ENCODE measurements at places on chromosomes 2 and 18. TPM values are rescaled to one million over a fixed set of nuclear protein-coding genes. Genes with fewer than 3 reads are reported as not detected.
A peak's percentile ranks its signal among the peaks of the same experiment; 100 is the strongest.

DNA sequence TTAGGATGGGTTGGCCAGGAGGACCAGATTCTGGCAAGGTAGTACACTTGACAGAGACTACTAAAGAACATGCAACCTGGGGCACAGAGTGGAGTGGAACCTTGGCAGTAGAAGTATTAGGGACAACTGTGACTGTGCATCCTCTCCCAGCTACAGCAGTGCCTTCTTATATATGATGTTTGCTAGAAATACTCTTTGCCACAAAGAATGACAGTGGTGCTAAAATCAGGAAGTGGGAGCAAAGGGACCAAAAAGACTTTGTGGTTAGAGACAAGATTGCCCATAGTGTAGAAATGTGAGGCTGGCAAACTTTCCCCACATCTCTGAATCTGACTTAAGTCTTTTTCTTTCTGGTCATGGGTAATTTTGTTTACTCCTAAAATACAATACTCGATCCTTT lies 9.4 kb upstream of the SLC38A11 start:
- no peak overlapping the region for H3K27ac ChIP-seq
- DNase-seq = no peak
- no peaks in the 10 kb centered on the region for H3K36me3 ChIP-seq
- no peaks in the 10 kb centered on the region for H3K4me1 ChIP-seq
- H3K27me3 ChIP-seq = no peaks in the 10 kb centered on the region

DNA sequence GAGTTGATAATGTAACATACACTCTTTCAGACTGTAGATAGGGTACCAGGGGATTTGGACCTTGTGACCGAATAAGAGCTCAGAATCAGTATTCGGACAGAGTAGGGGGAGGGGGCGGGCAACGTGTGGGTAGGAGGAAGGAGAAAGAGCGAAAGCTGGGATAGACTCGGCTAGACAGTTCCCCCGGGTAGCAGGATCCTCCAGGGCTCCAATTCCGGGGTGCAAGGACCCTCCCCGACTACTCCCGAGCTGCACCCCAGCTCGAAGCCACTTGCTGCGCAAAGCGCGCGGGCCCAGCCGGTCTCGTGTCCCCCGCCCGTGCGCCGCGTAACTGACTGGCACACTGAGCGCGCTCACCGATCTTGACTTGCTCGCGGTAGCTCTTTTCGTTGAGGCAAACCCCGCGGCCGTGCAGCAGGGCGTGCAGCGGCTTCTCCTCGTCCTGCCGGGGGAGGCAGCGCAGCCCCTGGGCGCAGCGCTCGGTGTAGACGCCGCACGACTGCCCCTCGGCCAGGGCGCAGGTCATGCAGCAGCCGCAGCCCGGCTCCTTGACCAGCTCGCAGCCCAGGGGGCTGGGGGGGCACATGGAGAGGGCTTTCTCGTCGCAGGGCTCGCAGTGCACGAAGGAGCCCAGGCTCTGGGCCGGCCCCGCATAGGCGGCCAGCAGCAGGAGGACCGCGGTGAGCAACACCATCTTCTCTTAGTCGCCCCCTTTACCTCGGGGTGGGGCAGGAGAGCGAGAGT lies 1.1 kb downstream of the IGFBP5 start:
- peak; percentile 51 for DNase-seq
- peak overlapping the region; percentile 40 for H3K4me3 ChIP-seq
- peaks cover 57% of the 10 kb centered on the region for H3K27me3 ChIP-seq
- H3K36me3 ChIP-seq = no peaks in the 10 kb centered on the region
- H3K4me1 ChIP-seq = peaks cover 25% of the 10 kb centered on the region

- H3K4me1 ChIP-seq = peaks cover 3% of the 10 kb centered on the region
- DNase-seq = no peak
- no peaks in the 10 kb centered on the region for H3K27me3 ChIP-seq
- peak overlapping the region; percentile 13 for H3K27ac ChIP-seq
- H3K36me3 ChIP-seq = peaks cover 32% of the 10 kb centered on the region
Observed at GRCh38 chr2:151277067-151277466, 12.4 kb downstream of the NMI start.

- no peak overlapping the region for H3K4me3 ChIP-seq
- H3K36me3 ChIP-seq = peaks cover 9% of the 10 kb centered on the region
- H3K4me1 ChIP-seq = peaks cover 9% of the 10 kb centered on the region
- H3K27ac ChIP-seq = no peak overlapping the region
Observed at GRCh38 chr2:43302961-43303494, 76.6 kb upstream of the ZFP36L2 start.

- no peaks in the 10 kb centered on the region for H3K36me3 ChIP-seq
- H3K4me3 ChIP-seq = no peak overlapping the region
- H3K4me1 ChIP-seq = no peaks in the 10 kb centered on the region
- peak; percentile 22 for DNase-seq
- no peak overlapping the region for H3K27ac ChIP-seq
Observed at GRCh38 chr2:102703748-102704147, 58.1 kb upstream of the TMEM182 start.

DNA sequence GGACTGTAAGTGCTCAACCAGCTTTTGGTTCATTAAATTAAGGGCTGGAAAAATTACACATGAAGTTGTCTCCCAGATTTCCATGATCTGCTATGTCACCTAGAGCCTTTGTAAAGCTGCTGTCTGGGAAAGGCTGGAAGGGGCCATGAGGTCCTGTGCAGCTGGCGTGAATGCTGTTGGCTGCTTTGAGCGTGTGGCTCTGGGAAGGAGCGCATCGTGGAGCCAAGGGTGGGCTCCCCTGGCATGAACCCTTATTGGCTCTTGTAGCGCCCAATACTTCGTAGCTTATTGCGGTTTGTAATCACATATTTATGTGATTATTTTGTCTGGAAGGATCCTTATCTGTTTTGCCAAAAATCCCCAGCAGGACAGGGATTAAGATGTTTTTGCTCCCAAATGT lies 70.5 kb upstream of the LMAN1 start:
- H3K27ac ChIP-seq = no peak overlapping the region
- H3K36me3 ChIP-seq = no peaks in the 10 kb centered on the region
- peaks cover 3% of the 10 kb centered on the region for H3K27me3 ChIP-seq
- H3K4me3 ChIP-seq = no peak overlapping the region

GRCh38 chr2:241432824-241433448 lies 75.4 kb downstream of the STK25 start:
- H3K27ac ChIP-seq = no peak overlapping the region
- no peaks in the 10 kb centered on the region for H3K27me3 ChIP-seq
- H3K36me3 ChIP-seq = peaks cover 28% of the 10 kb centered on the region
- no peak for DNase-seq

GRCh38 chr2:115160531-115161080 lies 718.2 kb downstream of the DPP10 start:
- H3K4me3 ChIP-seq = no peak overlapping the region
- H3K27ac ChIP-seq = no peak overlapping the region
- peaks cover 4% of the 10 kb centered on the region for H3K36me3 ChIP-seq
- peaks cover 4% of the 10 kb centered on the region for H3K4me1 ChIP-seq

DNA sequence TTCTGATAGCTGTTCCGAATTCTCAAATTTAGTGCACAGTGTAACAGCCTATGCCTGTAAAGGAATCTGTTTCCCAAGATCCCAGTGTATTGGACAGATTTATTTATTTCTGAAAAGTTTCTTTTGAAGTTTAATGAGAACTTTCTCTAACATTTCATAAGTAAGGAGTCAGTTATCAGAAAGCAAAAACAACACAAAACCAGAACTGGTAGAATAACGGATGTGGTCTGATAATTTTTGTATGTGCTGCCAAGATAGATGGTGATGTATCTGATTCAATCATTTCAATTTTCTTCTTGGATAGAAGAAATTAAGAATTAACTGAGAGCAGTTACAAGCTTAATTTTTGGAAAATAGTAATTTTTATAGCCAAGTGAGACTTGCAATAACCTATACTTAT lies 374.3 kb downstream of the SOCS6 start:
- no peak overlapping the region for H3K4me3 ChIP-seq
- peaks cover 34% of the 10 kb centered on the region for H3K4me1 ChIP-seq
- no peaks in the 10 kb centered on the region for H3K36me3 ChIP-seq
- DNase-seq = no peak
- H3K27ac ChIP-seq = no peak overlapping the region

- no peak for DNase-seq
- H3K4me3 ChIP-seq = no peak overlapping the region
- H3K27ac ChIP-seq = no peak overlapping the region
- H3K4me1 ChIP-seq = no peaks in the 10 kb centered on the region
- peaks cover 7% of the 10 kb centered on the region for H3K27me3 ChIP-seq
Observed at GRCh38 chr18:492451-492850, 8.1 kb downstream of the COLEC12 start.

- H3K4me3 ChIP-seq = no peak overlapping the region
- H3K36me3 ChIP-seq = peaks cover 58% of the 10 kb centered on the region
- peaks cover 89% of the 10 kb centered on the region for H3K4me1 ChIP-seq
- no peak for DNase-seq
- H3K27ac ChIP-seq = no peak overlapping the region
Observed at GRCh38 chr2:173952267-173953046, 12.7 kb downstream of the SP3 start.

GRCh38 chr2:161570424-161571050 lies 53.7 kb upstream of the SLC4A10 start:
- H3K27ac ChIP-seq = no peak overlapping the region
- H3K36me3 ChIP-seq = no peaks in the 10 kb centered on the region
- no peak for DNase-seq
- no peak overlapping the region for H3K4me3 ChIP-seq

GRCh38 chr18:7950380-7951136 lies 383.4 kb downstream of the PTPRM start:
- DNase-seq = peak; percentile 40
- no peaks in the 10 kb centered on the region for H3K36me3 ChIP-seq
- peak overlapping the region; percentile 42 for H3K27ac ChIP-seq
- H3K4me1 ChIP-seq = peaks cover 24% of the 10 kb centered on the region

DNA sequence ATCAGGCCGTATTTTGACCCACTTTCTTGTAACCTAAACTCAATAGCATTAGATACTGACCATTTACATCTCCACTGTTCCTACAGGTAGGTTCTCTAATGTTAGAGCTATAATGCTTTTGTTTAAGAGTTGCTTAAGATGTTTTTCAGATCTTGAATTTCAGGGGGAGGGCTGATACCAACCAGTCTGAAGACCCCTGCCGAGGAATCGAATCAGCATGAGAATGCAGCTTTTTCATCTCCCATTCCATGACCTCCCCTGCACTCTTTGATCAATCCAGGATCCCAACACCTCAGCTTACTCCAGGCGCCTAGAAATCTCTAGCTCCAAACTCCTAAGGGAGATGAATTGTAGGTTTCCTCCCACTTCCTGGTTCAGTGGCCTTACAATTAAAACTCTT lies 120.5 kb upstream of the MC4R start:
- H3K4me1 ChIP-seq = no peaks in the 10 kb centered on the region
- no peak overlapping the region for H3K4me3 ChIP-seq
- H3K27me3 ChIP-seq = no peaks in the 10 kb centered on the region
- H3K36me3 ChIP-seq = no peaks in the 10 kb centered on the region
- DNase-seq = no peak

DNA sequence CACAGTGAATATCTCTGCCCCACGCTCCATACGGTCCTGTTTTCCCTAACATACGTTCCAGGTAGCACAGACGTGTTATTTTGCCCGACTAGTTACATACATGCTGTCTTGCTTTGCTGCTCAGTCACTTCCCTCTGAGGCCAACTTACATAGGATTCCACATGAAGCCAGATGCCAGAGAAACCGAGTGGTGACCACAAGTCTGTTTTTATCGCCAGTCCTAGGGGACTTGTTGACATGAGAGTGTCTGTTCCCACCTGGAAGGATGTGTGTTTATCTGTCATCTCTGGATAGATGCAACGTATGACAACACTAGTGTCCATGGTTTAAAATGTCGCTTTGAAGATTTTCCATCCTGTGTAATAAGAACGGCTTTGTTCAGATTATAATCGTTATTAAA lies 32.6 kb downstream of the PMAIP1 start:
- H3K36me3 ChIP-seq = no peaks in the 10 kb centered on the region
- DNase-seq = no peak
- H3K27me3 ChIP-seq = peaks cover 2% of the 10 kb centered on the region
- H3K4me1 ChIP-seq = peaks cover 11% of the 10 kb centered on the region

DNA sequence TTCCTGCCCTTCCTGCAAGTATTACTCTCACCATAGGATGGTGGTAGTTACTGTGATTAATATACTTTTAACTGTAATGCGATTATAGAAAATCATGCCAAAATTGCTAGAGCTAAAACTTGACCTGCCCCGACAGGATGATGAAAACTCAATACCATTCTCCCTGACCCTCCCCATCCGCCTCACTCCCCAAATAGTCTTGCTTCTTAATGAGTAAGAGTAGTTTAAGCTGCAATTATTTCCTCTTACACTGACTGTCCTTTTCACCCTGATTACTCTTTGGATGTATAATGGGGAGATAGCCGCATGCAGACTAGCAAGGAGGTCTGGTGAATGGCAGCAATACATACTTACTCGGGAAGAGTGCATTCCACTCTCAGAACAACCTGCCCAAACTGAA lies 269.6 kb upstream of the SIX3 start:
- no peaks in the 10 kb centered on the region for H3K27me3 ChIP-seq
- no peaks in the 10 kb centered on the region for H3K36me3 ChIP-seq
- no peak overlapping the region for H3K4me3 ChIP-seq
- H3K27ac ChIP-seq = no peak overlapping the region
- H3K4me1 ChIP-seq = peaks cover 7% of the 10 kb centered on the region

DNA sequence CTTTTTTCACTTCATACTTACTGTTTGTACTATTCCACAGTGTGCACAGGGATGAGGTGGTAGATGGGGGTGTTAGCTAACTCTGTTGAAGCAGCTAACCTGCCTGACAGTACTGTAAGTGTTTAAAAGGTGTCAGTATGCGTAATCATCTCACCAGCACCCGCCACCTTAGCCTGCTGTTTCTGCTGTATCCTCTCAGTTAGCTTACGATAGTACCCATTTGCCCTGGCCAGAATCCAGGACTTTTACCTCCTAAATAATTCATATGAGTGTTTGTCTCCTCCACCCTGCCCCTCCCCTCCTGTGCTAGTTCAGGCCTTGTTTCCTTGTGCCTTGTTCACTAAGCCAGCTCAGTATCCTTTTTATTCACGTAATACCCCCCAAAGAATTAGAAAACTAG lies 34.2 kb downstream of the TRAPPC12 start:
- peaks cover 6% of the 10 kb centered on the region for H3K4me1 ChIP-seq
- no peak overlapping the region for H3K4me3 ChIP-seq
- no peak for DNase-seq
- H3K36me3 ChIP-seq = peaks cover 14% of the 10 kb centered on the region
- H3K27ac ChIP-seq = no peak overlapping the region
- H3K27me3 ChIP-seq = no peaks in the 10 kb centered on the region

GRCh38 chr2:64625299-64626145 lies 28.2 kb downstream of the SERTAD2 start:
- H3K36me3 ChIP-seq = no peaks in the 10 kb centered on the region
- H3K4me3 ChIP-seq = no peak overlapping the region
- no peak for DNase-seq

UGT1A3 gene
- not detected for total RNA-seq

EN1 gene
- not detected for total RNA-seq

FOXD4L1 gene
- 0.12 TPM for total RNA-seq

IL1F10 gene
- total RNA-seq = not detected

VWA3B gene
- not detected for total RNA-seq

LRRC30 gene
- not detected for total RNA-seq

PSMA8 gene
- total RNA-seq = 1.7 TPM

STON1 gene
- total RNA-seq = 1.2 TPM

UGT1A8 gene
- total RNA-seq = not detected

FAM237A gene
- not detected for total RNA-seq

BCL2 gene
- 67.9 TPM for total RNA-seq

FAM117B gene
- total RNA-seq = 5.9 TPM

ACMSD gene
- total RNA-seq = not detected
